ENCODE measurements at places on chromosomes 4 and X.
A peak's percentile ranks its signal among the peaks of the same experiment; 100 is the strongest.

DNA sequence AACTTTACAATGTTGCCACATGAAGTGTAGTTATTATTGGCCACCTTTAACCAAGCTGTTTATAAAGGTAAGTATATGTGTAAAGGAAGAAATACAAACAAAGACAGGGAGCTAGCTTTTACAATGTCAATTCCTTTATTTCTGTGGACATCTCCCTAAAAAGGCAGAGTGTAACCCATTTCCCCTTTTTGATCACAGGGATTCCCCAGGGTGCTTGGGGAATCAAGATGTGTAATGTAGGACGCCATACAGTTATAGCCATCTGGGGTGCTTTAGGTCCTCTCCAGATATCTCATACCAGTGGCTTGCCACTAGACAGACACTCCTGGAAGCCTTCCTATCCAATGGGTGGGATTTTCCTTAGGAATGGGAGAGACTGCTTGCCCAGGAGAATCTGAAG, 4.2 kb upstream of the CUL4B start:
- DNase-seq, result no peak

DNA sequence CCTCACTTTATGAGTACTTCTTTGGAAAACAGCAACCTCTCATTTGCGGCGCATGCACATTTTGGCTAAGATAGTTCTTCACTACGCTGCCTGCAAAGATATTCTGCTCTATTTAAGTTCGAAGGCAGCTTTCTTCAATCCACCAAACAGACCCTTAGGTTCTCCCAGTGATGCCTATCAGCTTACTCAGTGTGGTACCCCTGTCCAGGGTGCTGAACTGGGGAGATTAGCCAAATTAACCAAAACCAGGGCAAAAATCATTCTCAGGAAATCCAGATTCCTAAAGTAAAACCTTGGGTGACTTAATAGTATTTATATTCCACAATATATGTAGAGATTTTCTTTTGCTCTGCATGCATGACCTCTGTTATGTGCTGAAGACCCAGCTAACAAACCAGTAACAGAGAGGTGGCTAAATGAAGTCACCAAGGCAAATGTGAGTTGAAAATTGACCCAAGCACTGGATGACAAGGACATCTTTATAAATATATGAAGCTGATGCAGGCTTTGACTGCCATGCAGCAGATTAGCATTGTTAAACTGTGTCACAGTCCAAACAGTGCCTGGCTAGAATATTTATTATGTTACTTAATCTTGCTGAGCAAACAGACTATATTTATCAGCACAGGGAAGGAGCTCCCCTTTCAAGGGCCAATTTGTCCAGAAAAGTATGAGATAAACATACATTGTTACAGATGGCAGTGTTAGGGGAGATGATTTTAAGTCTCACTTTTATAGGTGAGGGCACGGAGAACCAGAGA, 418.2 kb downstream of the STIM2 start:
- DNase-seq, result no peak

DNA sequence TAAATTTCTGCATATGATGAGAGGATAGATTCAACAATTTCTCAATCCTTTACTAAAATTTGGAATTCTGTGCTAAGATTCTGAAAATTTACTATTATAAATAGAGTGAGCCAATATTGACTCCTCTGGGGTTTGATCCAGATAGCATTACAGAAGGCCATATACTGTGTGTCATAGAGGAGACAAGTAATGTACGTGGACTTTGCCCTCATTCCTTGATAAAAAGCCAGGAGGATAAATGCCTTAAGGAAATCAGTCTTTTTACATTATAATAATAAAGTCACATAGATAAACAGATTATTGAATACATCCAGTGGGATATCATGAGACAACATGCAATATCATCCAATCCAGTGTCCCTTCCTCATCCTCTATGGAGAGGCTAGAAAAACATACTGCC, 188.0 kb upstream of the HDX start:
- no peak for DNase-seq

DNA sequence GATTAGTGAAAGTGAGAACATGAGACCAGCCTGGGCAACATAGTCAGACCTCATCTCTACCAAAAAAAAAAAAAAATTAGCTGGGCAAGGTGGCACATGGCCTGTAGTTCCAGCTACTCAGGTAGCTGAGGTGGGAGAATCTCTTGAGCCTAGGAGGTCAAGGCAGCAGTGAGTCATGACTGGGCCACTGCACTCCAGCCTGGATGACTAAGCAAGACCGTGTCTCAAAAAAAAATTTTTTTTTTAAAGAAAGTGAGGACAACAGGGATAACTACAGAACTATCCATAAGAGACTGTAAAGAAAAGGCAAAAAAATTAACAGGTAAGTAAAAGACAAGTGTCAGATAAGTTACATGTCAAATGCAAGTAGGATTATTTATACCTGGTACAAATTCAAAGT, 13.5 kb upstream of the SPP1 start:
- no peak for DNase-seq

DNA sequence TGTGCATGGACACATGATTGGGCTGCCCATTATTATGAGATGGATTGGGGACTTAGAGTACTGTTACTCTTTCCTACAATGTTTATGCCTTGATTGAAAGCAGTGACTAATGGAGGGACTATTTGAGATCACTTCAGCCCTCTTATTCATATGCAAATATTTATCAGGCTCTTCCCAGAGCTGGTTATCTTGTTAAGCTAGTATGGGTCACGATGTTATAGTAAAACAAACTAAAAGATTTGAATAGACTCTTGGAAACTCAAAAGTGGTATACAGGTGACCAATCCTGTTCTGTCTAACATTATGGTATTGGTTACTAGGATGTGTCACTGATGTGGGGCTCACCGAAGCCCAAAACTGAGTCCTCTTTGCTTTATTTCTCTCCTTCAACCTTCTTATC, 306.2 kb upstream of the CASK start:
- DNase-seq, result no peak

DNA sequence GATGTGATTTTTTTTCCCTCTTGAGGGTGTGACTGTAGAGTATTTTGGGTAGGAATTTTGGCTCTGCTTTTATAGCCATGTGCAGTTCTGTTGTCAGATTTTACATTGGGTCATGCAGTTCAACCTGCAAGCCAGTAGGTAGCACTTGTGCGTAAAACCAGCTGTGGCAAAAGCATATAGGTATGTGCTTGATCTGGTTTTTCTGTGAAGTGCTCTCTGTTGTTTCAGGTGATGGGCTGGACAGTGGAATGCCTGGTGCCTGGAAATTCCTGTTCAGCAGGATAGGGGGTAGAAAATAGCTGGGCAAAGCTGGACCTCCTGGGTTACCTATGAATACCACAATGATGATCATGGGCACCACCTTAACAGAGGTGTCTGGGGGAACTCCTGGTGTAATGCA, 584.2 kb upstream of the PCDH10 start:
- no peak for DNase-seq

DNA sequence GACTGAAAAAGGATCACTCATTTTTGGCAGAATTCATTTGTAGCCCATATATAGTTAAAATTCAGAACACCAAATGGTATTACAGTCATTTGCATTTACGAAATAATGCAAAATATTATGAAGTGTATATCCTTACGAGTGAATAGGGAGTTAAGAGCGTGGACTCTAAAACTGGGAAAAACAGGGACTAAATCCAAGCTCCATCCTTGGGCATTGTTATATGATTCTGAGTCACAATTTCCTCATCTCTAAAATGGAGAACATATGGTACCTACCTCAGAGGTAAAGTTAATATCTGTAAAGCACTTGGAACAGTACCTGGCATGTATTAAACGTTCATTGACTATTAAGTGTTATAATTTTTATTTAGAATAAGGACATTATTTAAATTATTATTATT, 106.3 kb downstream of the ZAR1 start:
- no peak for DNase-seq

GRCh38 chr4:140581078-140581477, 12.3 kb upstream of the UCP1 start:
- DNase-seq, result no peak

- DNase-seq, result no peak
Observed at GRCh38 chrX:41516456-41516855, 69.3 kb downstream of the NYX start.

- no peak for DNase-seq
Observed at GRCh38 chr4:77728420-77728819, 90.7 kb downstream of the CNOT6L start.

- no peak for DNase-seq
Observed at GRCh38 chrX:46754586-46755061, 4.3 kb downstream of the SLC9A7 start.

GRCh38 chr4:100016191-100016590, 66.1 kb upstream of the H2AZ1 start:
- no peak for DNase-seq

GRCh38 chr4:99179626-99180025, 35.5 kb upstream of the ADH4 start:
- DNase-seq, result no peak

DNA sequence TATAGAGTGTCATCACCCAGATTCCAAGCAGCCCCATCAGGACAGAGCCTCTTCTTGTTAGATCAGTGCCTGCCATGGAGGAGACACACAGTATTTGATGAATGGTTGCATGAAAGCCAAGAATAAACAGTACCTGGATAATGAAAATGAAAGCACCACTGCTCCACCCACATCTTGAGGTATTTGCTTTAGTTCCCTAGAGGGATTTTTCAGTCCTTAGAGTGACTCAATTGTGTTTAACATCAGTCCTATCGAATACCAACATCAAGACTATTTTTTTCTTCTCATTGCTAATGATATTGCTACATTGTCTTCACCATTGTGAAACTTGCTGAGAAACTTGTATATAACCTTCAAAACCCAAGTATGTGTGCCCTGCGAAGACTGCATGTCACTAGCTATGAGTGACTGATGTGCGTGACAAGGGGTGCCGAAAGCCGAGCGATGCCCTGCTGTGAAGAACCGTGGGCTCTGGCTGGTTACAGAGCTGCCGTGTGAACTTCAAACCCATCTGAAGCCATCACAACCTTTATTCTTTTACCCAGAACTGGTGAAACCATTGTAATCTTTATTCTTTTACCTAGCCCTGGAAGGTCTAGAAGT, 211.3 kb upstream of the FAT1 start:
- DNase-seq, result no peak

- DNase-seq, result peak; percentile 51
Observed at GRCh38 chrX:41449615-41450014, 2.5 kb downstream of the NYX start.

GRCh38 chr4:20268028-20268427, 16.3 kb downstream of the SLIT2 start:
- DNase-seq, result no peak

DNA sequence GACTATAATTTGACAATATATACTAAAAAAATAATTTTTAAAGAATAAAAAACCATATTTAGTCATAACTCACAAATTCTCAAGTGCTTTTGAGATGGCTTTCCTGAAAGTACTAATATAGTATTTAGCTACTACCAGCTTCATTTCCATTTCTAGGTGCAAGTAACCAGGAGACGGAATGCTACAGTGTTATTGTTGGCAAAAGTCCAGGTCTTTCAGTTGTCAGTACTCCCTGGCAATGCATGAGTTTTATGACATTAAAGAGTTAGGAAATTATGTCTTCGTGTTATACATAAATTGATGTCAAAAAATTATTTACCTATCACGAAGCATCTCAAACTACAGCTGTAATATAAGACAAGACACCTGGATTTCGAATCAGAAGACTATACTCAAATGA, 45.0 kb downstream of the TMEM47 start:
- no peak for DNase-seq

DNA sequence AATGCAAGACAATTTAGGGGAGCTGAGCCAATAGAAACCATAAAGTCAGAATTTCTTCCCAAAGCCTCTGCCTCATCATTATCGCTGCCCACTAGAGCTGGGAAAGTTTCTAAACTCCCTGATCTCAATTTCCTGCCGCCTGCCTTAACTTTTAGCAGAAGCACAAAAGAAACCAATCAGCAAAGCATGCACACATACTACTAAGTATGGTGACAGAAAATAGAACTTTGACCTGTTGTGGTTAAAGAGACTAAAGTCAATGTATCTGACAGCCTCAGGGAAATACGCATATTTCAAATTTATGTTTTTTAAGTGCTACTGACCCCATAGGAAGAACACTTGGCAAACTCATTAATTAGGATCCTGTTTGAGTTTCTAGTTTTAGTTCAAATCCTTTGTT, 10.1 kb downstream of the STK26 start:
- DNase-seq, result no peak

DNA sequence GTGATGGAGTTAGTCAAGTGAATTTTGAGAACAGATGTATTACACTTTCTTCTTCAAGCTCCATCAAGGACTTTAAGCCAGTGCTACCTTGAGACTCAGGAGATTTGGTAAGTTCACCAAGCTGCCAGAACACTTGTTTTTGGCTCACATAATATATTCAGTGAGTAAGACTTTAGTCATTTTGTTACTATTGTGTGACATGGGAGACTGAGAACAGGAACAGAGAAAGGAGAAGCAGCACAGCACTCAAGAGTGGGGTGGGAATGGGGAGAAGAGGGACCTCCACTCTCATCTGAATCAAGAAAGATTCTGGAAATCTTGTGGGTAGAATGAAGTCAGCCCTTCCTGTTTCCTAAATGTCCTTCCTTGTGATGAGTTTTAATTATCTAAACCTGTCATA, 87.3 kb upstream of the TET2 start:
- no peak for DNase-seq

- DNase-seq, result no peak
Observed at GRCh38 chrX:20037186-20037585, 46.3 kb upstream of the BCLAF3 start.

GRCh38 chrX:250965-251364, 30.2 kb upstream of the PLCXD1 start:
- DNase-seq, result no peak

- DNase-seq, result no peak
Observed at GRCh38 chrX:8984231-8984630, 49.7 kb downstream of the FAM9B start.

DNA sequence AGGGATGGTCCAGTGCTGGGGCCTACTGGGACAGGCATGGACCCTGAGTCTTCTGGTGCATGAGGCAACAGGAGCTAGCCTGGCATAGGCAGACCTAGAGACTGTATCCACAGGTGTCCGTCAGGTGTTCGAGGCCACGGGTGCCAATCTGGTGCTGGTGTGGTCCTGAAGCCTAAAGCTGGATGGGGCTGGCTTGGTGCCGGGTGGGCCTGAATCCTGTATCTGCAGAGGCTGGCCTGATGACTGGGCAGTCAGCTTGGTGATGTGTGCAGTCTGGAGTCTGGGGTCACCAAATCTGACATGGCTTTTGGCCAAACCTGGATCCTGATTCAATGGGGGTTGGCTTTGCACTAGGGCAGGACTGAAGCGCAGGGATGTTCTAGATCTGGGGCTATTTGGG, 269.8 kb upstream of the GRIA3 start:
- DNase-seq, result no peak

DNA sequence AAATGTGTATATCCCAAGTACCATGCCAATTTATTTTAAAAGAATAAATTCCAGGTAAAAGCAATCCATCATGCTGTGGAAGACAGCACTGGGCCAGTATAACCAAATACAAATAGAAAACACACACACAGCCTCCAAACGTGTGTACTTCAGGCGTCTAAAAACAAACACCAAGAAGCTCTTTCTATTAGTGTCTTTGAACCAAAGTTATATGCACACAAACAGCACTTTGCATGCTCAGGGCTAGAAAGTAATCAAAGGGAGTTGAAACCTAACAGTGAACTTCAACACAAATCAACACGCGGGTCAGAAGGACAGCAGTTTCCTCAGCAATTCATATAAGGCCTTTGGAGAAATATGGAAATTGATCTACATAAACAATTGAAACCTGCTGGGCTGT, 15.4 kb downstream of the GASK1B start:
- DNase-seq, result no peak
